ENCODE measurements at places on chromosomes 6 and 20.
A peak's percentile ranks its signal among the peaks of the same experiment; 100 is the strongest.

DNA sequence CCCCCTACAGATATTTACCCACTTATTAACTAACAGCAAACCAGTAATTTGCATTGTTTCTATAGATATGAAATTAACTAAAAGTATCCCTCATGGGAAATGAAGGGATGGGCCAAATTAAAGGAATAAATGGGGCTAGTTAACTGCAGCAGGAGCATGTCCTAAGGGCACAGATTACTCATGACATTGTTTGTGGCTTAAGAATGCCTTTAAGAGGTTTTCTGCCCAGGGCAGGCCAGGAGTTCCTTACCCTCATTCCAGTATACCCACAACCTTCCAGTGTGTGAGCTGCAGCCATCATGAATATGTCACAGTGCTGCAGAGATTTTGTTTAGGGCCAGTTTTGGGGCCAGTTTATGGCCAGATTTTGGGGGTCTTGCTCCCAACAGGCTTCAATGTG lies 1101.9 kb downstream of the PRIM2 start:
- DNase-seq = no peak

- no peak for DNase-seq
These were observed 532.8 kb downstream of the GRIK2 start for GRCh38 chr6:101926149-101926925.

DNA sequence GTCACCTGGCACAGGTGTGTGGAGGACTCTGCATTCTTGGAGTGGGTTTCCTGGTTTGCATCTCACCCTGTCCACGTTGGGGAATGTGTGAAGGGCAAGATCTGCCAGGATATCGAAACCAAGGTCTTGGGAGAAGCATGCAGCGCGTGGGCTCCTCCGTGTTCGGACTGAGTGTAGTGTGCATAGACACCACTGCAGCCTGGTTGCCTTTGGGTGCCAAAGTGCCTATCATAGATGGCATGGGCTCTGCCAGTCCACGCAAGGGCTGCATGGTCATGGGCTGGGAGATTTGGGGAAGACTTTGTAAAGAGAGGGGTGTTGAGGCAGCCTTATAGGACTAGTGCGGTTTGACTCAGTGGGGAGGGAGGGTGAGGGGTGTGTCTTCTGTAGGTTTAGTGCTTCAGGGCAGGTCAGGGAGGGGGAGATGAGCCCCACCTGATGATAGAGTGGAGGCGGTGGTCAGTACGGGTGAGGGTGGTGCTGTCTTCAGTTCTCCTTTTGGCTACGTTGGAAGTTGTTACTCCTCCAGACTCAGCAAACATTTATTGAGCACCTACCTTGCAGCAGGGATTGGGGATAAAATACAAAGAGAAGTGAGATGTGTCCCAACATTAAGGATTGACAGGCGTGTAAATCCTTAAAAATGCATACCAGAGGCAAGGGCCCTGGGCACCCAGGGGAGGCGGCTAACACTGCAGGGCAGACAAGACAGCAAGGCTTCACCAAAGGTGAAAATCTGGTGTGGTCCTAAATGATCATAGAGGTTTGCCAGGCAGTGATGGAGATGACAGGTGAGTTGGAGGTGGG lies 28.3 kb downstream of the DUSP22 start:
- DNase-seq = no peak

- DNase-seq = no peak
These were observed 333.6 kb downstream of the BTBD9 start for GRCh38 chr6:38305995-38306681.

DNA sequence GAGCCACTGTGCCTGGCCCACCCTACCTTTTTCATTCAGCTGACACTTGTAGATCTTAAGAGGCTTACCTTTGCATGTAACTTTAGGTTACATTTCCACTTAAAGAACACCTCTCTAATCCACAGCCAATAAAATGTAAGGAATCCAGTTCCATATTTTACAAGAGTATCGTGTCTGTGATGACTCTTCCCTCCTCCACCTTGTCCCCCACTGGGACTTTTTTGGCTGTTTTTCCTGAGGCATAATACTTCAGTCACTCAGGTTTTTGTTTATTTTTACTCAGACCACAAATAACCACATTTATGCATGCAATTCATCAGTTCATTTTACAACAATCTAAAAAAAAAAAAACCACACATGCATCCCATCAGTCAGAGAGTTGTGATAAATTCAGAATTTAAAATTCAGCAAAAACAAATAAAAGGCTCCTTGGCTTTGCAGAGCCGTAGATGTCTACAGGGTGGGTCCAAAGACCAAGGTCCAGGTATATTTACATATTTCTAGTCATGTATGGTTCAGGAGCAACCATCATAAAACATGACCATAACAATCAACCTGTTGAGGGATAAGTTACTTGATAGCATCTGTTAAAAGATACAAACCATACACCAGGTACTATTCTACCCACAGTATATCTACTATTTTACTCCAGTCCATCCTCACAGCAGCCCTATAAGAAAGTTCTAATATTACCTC lies 9.9 kb downstream of the ATXN1 start:
- DNase-seq = no peak

DNA sequence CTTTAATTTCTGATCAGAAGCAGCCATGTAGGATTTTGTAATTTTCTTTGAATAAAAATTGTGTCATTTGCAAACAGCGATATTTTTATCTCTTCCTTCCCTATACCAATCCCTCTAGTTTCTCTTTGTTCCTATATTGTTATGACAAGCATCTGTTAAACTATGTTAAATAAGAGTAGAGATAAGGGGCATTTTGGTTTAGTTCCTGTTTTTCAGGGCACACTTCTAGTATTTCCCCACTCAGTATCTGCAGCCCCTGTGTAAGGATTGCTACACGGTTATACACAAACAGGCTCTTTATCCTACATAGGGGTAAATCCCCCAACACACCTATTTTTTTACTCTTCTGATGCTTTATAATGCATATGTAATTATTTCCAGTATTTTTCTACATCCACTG lies 42.1 kb downstream of the TRERF1 start:
- no peak for DNase-seq

DNA sequence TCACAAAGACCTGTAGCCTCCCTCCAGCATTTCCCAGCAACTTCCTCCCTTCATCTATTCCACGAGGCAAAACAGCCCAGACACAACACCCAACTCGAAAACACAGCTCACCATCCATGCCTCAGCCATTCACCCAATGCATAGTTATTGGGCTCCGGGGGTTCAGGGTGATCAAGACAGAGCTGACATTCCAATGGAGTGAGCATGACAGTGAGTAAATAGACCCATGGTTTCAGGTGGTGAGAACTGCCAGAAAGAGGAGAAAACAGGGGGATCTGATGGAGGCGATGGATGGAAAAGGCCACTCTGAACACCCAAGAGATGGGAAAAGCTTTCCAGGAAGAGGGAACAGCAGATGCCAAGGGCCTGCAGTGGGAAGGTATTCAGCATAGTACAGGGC lies 5.9 kb downstream of the CASS4 start:
- no peak for DNase-seq

DNA sequence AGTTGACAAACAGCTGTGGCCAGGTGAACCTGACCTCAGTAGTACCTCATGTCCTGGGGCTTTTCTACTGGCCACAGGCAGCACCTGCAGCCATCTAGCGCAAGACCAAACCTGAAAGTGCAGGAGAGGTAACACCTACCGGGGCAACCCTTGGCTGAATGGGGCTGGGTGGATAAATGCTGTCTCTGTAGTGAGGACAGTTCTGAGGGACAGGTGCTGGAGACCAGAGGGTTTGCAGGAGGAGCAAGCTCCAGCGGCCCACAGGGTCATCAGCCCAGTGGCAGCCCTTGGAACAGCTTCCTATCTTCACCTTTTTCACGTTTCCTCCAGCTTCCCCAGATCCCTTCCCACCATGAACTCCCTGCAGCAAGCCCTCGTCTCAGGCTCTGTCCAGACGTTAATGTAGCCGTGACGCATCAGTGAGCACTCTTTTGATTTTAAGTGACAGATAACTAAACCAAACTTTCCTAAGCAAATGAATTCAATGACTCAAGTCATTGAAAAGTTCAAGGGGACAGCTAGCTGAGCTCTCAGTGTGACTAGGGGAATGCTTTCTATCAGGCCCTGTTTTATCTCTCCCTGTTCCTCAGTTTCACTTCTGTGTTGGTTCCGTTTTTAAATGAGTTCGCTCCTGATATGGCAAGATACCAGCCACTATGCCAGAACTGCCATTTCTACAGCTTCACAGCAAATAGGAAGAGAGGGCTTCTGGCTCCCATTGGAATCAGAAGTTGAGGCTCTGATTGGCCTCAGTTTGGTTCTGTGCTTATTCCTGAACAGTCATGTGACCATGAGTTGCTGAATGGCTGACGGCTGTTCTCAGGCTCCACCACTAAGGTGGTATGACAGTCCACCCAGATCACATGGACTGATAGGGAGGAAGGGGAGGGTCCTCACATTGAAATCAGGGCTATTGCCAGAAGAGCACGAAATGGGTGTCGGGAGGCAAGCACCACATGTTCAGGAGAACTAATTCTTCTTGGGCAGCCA lies 12.1 kb upstream of the PFDN4 start:
- no peak for DNase-seq

- DNase-seq = no peak
These were observed 26.2 kb upstream of the ENPP4 start for GRCh38 chr6:46103441-46104115.

DNA sequence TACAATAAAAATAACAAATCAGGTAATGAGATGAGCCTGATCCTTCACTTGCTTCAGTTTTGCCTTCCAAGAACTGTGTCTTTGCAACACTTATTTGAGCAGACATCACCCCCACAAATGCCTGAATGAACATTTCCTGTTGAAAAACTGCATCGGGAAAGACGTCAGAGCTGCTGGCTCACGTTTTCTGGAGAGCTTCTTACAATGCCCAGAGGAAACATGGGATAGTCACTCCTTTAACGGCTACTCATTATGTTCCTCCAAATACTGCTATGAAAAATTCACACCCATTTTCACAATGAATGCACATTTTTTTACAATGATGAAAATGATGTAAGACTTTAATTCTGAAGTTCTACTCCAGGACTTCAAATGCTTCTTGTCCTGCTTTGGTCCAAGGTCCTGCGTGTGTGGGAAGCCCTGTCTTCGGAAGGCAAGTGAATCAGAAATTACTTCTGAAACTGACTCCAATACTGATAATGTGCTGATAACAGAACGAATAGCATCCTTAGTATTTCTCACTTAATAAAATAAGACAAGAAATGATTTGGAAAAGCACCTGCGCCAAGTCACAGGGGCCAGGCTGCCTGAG lies 238.0 kb downstream of the ANKRD60 start:
- DNase-seq = no peak

GRCh38 chr6:69594405-69594804 lies 202.4 kb downstream of the LMBRD1 start:
- no peak for DNase-seq

GRCh38 chr20:2902291-2902690 lies 29.0 kb downstream of the PTPRA start:
- DNase-seq = no peak

DNA sequence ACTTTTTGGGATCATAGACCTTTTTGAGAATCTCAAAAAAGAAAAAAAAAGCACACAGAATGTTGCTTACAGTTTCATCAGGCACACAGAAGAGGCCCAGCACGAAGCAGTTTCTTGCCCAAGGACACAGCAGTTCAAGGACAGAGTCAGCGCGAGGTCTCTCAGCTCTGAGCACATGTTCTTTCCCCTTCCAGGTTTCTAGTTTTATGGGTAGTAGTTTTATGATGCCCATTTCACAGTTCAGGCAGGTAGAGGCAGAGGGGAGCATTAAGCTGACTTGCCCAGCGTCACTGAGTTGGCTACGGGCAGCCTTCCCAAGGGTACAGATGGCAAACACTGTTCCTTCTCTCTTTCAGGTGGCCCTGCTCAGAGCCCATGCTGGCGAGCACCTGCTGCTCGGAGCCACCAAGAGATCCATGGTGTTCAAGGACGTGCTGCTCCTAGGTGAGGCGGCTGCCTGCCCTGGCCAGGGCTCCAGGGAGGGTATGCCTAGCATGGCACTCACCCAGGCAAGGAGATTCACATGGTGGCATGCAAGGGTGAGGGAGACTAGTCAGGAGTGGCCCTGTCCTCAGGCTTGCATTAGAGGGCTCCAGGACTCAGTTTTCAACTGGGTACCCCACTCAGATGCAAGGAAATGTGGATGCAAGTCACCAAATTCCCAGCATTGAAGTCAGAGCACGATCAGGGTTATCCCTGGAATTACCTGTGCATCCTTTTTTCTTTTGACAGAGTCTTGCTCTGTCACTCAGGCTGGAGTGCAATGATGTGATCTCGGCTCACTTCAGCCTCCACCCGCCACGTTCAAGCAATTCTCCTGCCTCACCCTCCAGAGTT lies 57.4 kb upstream of the TTPAL start:
- DNase-seq = no peak

- DNase-seq = no peak
These were observed 96.2 kb downstream of the RPP40 start for GRCh38 chr6:4907602-4908001.

DNA sequence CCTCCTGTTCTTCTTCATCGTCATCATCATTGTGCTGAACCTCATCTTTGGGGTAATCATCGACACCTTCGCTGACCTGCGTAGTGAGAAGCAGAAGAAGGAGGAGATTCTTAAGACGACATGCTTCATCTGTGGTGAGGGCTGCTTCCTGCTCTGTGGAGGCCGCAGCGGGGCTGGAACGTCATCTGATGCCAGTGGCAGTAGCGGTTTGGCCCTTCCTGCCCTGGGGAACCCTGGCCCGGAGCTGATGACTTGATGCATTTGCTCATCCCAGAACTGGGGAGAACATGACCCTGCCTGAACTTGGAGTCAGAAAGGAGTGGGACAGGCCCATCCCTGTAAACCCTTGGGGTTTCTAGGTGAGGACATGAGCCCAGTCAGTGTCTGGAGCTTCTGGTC lies 18.7 kb downstream of the UQCC2 start:
- DNase-seq = peak; percentile 78

DNA sequence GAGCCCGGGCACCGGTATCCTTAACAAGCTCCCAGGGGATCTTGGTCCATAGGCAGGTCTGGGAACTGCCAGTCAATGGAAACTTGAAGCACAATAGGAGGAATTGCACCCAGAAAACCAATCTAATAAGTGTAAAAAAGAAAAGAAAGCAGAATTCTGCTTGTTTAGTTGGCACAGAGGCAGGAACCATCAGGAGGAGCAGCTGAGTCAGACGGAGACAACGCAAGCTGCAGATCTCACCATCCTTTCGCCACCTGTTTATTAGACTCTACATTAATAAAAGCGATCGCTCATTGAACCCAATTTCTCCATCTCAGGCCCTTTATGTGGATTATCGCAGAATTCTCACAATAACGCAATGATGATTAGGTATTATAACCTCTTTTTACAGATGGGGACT lies 9.8 kb downstream of the ZFP64 start:
- no peak for DNase-seq

- no peak for DNase-seq
These were observed 20.9 kb upstream of the TCP11 start for GRCh38 chr6:35161776-35162607.

- no peak for DNase-seq
These were observed 301.8 kb downstream of the BTBD9 start for GRCh38 chr6:38337819-38338465.
